ENCODE measurements at places on chromosomes 5 and 9. TPM values are rescaled to one million over a fixed set of nuclear protein-coding genes. Genes with fewer than 3 reads are reported as not detected.
A peak's percentile ranks its signal among the peaks of the same experiment; 100 is the strongest.

Gene PCDHAC2
- total RNA-seq = 1.5 TPM

DNA sequence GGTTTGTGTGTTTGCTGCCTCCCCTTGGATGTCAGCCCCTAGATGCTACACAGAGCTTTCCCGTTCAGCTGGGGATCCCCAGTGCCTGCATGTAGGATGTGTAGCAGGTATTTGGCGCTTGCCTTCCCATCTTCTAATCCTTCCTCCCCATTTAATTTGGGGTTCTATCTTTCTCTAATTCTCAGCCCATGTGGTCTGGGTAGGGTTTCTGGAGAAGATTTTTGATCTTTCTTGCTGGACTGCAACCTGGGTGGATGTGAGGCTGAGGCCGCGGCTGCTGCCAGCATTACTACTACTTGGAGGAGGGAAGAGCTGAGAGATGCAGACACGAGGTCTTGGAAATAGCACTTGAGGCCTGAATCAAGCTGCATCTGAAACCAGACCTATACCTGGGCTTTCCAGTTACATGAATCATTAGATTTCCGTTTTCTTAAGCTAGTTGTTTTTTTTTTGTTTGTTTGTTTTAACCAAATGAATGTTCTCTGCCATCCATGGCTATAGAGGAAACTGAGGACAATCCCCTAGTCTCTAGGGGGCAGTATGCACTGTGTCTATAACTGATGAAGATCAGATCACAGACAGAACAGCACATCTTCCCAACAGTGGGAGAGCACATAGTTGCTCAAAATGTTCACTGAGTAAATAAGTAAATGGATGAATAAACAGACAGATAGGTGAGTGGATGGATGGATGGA is 178.6 kb downstream of the FGF18 start:
- DNase-seq = no peak

Gene HRH2
- total RNA-seq = 0.18 TPM

DNA sequence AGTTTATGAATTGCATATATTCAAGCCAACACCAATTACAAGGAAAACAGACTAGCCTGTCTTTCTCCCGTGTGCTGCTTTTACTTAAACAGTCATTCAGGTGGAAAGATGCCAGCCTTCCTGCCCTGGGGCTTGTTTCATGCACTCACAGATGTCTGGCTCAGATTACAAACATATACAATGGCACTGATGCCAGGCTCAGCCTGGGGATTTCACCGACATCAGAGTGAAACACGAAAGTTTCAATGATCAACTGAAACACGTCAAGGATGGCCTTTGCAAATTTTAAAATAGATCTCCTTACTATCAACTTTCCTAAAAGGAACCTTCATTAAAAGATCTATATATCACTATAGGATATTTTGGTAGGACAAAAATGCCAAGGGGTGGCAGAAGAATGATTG is 1576.5 kb downstream of the EFNA5 start:
- peak; percentile 95 for DNase-seq

GRCh38 chr5:66134407-66134861 is 9.7 kb upstream of the SREK1 start:
- DNase-seq = no peak

- no peak for DNase-seq
Measured at GRCh38 chr5:14487897-14488570, 93.6 kb upstream of the OTULINL start.

Gene KLF4
- total RNA-seq = 3.1 TPM

DNA sequence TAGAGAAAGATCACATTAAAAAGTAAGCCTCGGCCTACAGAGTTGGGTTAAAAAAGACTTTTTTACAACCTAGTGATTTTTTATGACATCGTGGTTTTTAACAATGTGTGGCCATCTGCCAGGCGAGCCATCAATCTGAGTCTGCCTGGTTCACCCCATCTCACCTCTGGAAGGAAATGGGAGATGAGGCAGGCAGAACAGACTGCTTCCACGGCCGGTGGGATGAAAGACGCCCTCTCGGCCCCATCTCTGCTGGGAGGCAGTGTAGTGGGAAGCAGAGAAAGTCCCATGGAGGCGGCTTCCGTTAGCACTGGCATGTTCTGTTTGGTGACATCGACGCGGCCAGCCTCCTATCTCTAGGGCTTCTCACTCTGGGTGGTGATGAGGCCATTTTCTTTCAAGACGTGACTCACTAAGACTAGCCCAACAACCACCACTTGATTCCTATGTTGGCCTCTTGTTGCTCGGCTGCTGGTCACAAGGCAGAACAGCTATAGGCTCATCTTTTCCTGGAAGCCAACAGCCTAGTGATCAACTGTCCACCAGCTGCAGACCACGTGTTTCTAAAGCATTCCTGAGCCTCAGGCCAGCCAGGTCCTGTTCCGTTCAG is 132.4 kb upstream of the OTULINL start:
- no peak for DNase-seq

DNA sequence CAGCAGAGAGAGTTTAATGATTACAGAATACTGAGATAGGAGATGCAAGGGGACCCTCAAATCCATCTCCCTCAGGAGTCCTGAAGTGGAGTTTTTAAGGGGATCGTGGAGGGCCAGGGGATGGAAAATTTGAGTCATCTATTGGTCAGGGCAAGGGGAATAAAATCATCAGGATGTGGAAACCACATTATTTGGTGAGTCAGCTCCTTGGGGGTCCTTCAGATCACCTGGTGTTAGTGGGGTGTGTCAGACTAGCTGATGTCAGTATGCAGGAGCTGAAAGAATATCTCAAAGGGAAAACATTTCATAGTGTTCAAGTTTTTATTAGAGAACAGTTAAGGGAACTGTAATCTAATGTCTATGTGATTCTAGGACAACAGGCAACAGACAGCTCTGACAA is 183.0 kb upstream of the FTMT start:
- peak; percentile 72 for DNase-seq

GRCh38 chr5:142998316-142999020 is 228.3 kb downstream of the ARHGAP26 start:
- DNase-seq = no peak

Gene PNPLA7
- 0.14 TPM for total RNA-seq

Gene CCL19
- total RNA-seq = not detected

GRCh38 chr9:83274787-83275186 is 211.8 kb upstream of the RASEF start:
- DNase-seq = no peak

DNA sequence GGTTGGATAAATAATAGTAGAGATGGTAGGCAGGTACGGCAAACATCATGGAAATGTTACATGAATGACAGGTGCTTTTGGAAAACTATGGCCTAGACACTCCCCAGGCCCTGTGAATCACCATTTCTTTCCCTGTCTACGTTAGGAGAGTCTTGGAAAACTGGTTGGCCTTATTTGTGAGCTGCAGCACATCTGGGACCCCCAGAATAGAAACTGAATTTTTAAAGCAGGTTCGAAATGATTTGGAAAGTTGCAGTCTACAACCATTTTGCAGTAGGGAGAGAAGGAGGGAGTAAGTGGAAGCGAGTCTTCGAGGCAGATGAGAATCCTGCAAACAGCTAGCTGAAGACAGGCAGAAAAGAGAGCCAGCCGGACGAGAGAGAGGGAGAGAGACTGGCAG is 13.0 kb downstream of the C1QTNF2 start:
- no peak for DNase-seq

All from H4 (cell line).